ENCODE measurements at places on chromosomes 1 and 21. TPM values are rescaled to one million over a fixed set of nuclear protein-coding genes. Genes with fewer than 3 reads are reported as not detected.

DNA sequence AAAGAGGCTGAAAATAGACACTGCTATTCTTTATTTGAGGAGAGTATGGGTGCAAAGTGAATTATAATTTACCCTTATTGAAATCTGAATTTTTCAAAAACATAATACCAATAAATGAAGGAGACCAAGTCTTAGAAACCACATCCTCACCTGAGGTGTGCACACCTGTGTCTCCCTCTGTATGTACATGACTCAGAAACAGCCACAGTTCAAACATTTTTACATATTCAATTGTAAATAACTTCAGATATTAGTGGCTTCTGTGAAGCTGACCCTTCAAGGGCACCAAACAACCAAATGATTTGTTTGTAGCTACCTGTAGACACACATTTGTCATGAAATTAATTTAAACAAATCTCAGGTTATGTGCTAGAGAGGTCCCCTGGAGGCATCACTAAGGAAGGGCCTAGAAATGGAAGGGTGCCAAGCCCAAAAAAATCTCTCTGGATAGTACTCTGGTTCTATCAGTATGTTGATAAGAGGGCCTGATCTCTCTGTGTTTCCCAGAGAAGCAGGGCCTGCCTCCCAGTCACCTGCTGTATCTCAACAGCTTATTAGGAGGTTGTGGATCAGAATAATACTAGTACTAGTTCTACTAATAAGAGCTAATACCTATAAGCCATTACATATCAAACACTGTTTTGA, 28.1 kb downstream of the ERI3 start:
- H3K36me3 ChIP-seq: peaks cover 21% of the 10 kb centered on the region
- peak overlapping the region; percentile 72 for H3K27ac ChIP-seq
- peak; percentile 9 for DNase-seq
- peaks cover 45% of the 10 kb centered on the region for H3K4me1 ChIP-seq
- H3K4me3 ChIP-seq: no peak overlapping the region
- H3K27me3 ChIP-seq: no peaks in the 10 kb centered on the region

The GJA8 gene
- not detected for total RNA-seq

The PCAT6 gene
- total RNA-seq: 3.6 TPM

DNA sequence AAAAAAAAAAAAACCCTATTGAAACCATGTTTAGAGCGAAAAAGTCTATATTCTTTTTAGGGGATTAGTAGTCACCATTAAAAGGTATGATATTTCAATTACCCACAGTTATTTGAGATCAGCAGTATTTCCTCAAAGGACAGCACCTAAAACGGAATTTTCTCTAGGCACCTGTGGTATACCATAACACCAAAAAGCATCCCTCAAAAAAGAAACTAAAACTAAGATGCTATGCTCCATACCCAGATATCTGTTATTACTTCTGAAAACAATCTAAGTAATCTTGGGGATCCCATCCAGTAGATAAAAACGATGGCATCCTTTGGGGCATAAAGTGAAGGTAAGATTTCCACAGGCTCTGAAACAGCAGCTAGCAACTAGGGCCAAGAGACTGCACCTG, 89.0 kb downstream of the RERE start:
- H3K4me3 ChIP-seq: no peak overlapping the region
- no peaks in the 10 kb centered on the region for H3K36me3 ChIP-seq

- no peak overlapping the region for H3K4me3 ChIP-seq
- H3K27me3 ChIP-seq: peaks cover 77% of the 10 kb centered on the region
- H3K36me3 ChIP-seq: no peaks in the 10 kb centered on the region
- no peak for DNase-seq
- H3K4me1 ChIP-seq: no peaks in the 10 kb centered on the region
Measured at GRCh38 chr1:226498640-226499008, 49.9 kb upstream of the STUM start.

DNA sequence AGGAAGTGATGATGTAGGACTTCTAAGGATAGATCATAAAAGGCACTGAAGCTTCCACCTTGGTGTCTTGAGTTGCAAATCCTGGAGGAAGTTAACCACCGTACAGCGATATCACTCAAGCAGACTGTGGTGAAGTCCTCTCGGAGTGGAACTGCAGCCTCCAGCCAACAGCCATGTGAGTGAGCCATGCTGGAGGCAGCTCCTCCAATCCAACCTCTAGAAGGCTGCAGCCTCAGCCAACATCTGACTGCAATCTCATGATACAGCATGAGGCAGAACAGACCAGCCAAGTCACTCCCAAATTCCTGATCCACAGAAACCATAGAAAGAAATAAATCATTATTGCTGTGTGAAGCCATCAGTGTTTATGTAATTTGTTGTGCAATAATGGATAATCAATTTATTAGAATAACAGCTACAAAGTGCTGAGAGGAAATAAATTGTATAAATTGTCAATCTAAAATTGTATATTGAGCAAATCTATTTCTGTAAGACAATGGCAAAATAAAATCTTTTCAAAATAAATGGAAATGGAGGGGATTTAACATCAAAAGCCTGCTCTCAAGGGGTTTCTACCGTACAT, 65.0 kb downstream of the PRSS38 start:
- H3K36me3 ChIP-seq: no peaks in the 10 kb centered on the region
- H3K4me3 ChIP-seq: no peak overlapping the region
- no peak overlapping the region for H3K27ac ChIP-seq
- H3K4me1 ChIP-seq: 0 out of 2 replicates have a peak, but pooled peaks cover under 1% of the 10 kb centered on the region
- no peak for DNase-seq

GRCh38 chr1:43968348-43968948, 1.4 kb upstream of the DPH2 start:
- H3K36me3 ChIP-seq: 0 out of 2 replicates have a peak, but pooled peaks cover 6% of the 10 kb centered on the region
- H3K4me1 ChIP-seq: peaks cover 8% of the 10 kb centered on the region
- DNase-seq: no peak
- H3K27ac ChIP-seq: no peak overlapping the region
